Stimulated activated CD4-positive, alpha-beta T cell treated with anti-CD3 and anti-CD28 coated beads, Interleukin-1b, Interleukin-23, amount 100 ng/mL, for 24 hours (primary cell): ENCODE measurements at places on chromosomes 6 and 20.

- DNase-seq: no peak
These were observed 9.1 kb upstream of the BPIFA2 start for GRCh38 chr20:33158637-33159385.

DNA sequence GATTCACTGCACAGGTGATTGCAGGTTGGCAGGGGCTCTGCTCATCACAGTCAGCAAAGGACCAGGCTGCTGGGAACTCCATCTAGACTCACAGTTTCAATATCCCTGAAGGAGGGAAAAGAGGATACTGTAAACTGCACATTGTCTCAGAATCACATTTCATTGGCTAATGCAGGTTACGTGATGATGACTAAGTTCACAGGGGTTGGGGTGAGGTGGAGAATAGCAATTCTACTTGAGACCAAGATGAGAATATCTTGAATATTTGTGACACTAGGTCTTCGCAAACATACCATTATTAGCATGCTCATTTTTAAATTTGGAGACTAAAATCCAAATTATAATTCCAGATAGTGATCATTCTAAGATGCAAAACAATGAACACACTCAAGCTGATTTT, 208.5 kb upstream of the CITED2 start:
- no peak for DNase-seq

DNA sequence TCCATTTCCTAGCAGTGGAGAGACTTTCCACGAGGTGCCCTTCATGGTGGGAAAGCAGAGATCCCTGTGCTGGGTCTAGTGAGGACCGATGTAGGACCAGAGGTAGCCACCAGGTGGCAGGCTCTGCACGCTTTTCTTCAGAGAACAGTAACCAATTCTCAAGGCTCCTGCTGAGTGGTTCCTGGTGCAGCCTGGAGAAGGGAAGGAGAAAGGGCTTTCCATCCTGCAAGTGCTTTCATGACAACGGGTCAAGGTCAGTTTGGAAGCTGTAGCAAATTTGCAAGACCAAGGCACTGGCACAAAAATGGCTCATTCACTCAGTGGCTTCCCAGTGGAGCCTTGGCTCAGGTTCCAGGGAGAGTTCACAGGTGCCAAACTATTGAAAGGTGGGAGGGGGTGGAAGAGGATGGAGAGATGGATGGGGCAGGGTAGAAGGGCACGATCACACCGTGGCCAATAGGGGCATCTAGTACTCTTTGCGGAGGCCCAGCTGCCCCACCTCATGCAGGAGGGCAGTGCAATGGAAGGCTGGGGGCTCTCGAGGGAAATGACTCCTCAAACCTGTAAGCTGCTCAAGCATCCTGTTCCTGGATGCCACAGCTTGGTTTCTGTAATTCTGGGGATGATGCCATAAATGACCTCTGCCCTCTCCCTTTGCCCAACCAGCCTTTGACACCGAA, 25.5 kb upstream of the KCNK16 start:
- DNase-seq: peak; percentile 47

- DNase-seq: no peak
These were observed 43.9 kb downstream of the TRPC4AP start for GRCh38 chr20:35048739-35049138.

DNA sequence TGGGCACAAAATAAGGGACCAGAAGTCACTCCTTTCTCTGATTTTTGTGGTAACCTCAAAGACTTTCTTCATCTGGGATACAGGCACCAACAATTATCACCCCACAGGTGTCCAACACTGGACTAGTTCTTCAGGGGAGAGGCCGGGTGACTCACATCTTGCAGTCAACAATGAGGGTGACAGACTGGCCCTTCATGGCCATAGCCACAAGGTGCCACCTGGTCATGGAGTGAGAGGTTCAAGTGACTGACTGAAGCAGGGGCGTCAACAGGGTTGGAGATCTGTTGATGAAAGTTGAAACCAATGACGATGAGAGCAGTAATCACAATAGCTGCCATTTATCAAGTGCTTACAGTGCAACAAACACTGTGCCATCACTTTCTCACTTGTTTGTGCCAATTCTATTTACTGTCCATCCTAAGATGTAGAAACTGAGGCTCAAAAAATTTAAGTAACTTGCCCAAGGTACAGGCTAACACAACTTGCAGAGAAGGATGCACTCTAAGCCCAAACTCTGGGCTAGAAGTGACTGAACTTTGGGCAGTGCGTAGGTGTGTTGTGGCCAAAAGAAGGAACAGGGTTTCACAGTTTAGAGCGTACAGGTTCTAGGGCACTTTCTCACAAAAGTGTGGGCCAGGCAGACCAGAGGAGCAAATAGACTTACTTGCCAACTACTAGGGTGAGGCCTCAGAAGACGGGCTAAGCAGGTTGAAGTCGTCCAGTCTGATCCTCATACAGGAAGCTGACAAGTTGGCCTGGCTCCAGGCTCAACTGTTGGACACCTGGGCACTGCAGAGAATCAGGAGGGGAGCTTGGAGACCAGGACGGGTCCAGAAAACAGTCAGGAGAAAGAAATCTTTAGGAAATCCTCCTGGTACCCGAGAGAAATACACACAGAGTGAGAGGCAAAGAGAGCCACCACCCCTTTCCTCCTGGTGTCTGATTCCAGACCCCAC, 30.4 kb downstream of the HLA-DPB1 start:
- DNase-seq: no peak

DNA sequence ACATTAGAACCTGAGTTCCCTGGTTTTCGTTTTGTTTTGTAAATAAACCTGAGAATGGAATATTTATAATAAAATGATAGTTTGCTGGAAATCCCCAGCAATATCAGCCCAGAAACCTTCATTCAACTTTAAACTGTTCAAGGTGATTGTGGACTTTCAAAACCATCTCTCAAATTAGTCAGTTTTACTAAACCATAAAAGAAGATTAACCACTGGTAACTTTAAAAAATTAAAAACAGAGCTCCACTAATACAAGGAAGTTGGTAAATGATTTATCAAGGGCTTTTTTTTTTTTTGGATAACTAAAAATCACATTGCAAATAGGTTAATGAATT, 10.0 kb downstream of the MBOAT1 start:
- no peak for DNase-seq

DNA sequence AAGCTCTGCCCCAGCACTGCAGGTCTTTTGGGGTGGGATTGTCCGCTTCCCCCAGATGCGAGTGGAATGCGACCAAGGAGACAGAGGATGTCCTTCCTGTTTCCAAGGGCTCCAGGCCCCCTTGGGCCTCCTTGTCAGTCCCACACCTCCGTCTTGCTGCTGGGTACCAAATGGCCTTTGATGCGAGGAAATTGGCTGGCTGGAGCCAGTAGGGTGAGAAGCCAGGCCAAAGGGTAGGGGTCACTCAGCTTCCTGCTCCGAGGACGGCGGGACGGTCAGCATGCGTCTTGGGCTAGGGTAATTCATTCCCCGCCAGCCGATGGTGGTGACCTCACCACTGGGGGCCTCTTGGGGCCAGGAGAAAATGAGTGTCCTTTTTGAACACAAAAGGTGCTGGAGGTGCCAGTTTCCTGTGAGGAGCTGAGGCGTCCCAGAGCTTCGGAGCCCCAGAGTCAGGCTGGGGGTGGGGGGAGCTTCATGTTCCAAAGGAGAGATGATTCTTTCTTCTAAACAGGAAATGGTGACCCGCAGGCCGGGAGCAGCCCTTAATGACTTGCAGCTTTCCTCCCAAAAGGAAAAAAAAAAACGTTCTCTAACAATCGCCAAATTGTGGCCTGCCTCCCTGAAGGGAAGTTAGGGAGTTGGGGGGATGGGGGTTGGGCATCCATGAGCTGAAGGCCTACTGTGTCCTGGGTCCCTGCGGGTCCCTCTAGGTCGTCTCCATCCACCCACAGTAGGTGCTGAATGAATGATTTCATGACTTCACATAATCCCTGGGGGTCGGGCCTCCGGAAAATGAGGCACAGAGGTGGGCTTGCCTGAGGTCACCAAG, 6.7 kb downstream of the SNAI1 start:
- DNase-seq: no peak

- no peak for DNase-seq
These were observed 5.6 kb downstream of the AGPAT1 start for GRCh38 chr6:32170294-32170693.

DNA sequence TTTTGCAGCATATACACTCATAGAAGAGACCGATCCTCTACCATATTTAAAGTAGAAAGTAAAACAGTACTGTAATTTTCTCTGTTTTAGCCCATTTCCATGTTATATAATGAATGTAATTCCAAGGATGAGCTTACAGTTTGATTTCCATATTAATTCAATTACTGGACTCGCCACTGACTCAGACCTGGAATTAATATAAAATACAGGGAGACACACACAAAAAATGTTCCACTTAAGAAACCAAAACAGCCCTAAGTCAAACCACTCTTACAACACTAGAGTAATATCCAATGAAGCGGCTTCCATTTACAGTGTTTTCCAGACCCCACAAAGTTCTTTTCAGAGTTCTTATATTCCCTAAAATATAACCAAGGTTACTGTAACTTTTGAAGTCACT, 110.6 kb downstream of the BACH2 start:
- no peak for DNase-seq

GRCh38 chr6:166488076-166488685, 98.3 kb downstream of the RAMACL start:
- DNase-seq: peak; percentile 56

- DNase-seq: no peak
These were observed 37.6 kb downstream of the DYNLT1 start for GRCh38 chr6:158606935-158607334.

DNA sequence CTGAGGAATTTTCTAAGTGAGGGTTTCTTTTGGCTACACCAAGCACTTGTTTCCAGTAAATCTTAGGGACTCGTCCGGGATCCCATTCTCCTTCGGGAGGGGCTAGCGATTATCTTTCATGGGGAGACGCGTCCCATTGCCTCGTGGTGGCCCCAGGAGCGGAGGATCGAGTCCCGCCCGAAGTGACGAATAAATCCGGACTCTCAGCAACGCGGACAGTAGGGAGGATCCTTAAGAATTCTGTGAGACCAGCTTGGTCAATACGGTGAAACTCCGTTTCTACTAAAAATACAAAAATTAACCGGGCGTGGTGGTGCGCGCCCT, 69.1 kb upstream of the PRSS16 start:
- no peak for DNase-seq

DNA sequence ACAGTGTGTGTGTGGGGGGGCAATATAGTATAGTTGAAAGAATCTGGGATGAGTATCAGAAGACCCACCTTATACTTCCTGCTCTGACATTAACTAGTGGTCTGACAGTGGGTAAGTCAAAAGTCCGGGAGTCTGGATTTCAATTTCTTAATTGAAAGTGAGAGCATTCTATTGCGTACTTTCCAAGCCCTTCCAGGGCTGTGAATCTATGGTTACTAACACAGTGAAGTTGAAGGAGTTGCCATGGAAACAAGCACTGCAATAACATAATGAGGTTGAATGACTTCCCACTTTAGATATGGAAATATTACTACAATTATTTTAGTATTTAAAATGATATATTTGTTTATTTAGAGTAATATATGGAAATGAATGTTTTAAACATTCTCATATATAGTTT, 80.2 kb downstream of the MLIP start:
- no peak for DNase-seq

DNA sequence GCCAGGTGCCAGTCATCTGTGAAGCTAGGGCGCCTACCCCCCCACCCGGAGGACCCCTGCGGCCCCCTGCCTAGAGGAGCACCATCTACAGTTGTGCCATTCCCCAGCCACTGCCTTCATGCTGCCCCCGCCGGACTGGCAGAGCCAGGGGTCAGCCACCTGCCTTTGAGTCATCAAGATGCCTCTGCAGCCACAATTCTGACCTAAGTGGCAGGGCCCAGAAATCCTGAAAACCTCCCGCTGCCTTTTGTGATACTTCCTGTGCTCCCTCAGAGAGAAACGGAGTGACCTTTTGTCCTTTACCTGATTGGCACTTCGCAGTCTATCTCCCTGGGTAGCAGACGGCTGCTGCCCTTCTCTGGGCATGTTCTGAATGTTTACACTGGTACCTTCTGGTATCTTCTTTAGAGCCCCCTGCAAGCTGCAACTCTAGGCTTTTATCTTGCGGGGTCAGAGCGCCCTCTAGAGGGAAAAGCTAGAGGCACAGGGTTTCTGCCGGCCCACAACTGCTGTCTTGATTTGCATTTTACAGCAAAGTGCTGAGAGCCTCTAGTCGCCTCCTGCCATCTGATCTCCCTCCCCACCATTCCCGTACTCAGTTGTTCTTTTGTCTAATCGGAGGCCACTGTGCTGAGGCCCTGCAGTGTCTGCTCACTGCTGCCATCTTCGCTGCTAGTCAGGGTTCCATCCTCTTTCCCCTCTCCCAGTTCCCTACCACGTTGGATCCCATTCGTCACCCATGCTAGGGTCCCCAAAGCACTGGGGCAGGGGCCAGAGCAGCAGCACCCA, 26.9 kb downstream of the SPATA2 start:
- DNase-seq: peak; percentile 46

- no peak for DNase-seq
These were observed 92.0 kb upstream of the FRMD1 start for GRCh38 chr6:168170841-168171601.

GRCh38 chr6:20709451-20709850, 175.2 kb downstream of the CDKAL1 start:
- DNase-seq: no peak

DNA sequence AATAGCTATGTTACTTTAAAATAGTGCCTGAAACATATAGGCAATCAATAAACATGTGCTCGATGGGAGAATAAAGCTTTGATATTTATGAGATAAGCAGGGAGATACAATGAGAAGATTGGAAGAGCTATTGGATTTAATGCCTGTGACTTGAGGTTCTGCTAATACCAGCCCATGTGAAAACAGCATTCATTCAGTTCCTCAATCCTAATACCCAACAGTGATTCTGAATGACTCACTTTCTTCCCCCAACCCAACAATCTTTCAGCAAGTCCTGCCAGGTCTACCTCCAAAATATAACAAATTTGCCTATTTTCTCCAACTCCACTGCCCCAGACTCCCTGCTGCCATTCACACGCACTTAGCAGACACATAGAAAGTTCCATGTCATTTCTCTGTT, 26.6 kb upstream of the KLHL31 start:
- no peak for DNase-seq

DNA sequence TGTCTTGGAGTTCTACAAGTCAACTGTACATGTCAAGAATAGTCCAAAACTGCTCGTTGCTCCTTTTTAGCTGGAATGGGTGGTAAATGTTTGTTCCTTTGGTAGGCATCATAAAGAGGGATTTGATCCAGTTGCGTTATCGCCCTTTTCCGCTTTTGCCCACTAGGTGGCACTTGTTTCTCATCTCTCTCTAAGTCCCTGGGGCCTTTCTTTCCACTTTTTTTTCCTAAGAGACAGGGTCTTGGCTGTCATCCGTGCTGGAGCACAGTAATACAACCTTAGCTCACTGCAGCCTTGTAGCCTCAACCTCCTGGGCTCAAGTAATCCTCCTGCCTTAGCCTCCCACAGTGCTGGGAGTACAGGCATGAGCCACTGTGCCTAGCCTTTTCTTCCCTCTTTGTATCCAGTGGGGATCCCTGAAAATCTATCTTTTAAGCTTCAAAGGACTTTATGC, 20.7 kb downstream of the GTPBP2 start:
- DNase-seq: peak; percentile 29

DNA sequence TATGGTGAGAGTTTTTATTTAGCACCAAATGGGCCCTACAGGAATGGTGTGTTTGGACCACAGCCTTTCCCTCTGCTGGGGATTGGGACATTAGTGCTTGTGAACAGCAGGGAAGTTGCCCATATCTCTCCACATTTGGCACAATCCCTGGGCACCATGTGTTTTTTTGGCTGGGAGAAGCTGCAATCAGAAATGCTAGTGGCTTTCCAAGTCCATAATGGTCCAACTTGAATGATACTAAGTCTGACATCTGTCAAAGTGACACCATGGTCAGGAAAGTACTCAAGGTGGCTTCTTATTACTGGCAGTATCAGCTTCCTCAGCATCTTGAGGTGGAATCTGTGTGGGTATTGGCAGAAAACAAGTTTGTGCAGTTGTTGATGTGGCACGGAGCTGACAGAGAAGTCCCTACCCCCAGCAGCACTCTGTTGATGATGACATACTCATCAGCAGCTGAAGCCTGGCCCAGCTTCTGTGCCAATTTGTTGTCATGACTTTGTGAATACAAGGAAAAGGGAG, 53.0 kb downstream of the SASH1 start:
- DNase-seq: no peak
